ENCODE measurements at places on chromosomes 5 and 9.

GRCh38 chr9:133553123-133553522, 18.6 kb downstream of the ADAMTSL2 start:
- no peak for DNase-seq

DNA sequence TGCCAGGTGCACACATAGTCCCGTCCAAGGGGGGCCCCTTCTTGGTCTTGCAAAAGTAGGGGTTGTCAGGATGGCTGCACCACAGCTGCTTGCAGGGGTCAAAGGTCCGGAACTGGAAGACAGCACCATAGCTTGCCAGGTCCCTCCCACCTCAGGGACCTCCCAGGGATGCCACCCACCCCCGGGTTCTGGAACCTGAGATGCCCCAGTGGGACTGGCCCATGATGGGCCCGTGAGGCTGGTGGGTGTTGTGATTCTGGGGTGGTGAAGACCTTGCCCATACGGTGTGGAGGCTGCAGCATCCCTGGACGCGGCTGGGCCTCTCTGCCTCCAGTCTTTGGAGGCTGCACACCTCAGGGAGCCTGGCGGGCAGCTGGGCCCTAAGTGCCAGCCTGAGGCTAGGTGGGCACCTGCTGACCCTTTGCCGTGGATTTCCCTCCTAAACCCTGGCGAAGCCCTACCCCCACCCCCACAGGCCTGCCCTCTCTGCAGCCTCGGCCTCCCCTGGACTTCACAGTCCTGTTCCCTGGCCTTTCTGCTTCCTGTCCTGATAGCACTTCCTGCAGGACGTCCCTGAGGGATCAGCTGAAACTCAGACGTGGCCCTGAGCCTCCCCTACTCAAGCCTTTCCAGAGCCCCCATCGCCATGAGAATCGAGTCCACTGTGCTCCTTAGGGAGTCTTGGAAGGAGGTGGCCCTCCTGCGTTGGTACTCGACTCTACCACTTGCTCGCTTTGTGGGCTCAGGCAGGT, 92.1 kb downstream of the ZNF354C start:
- DNase-seq = no peak

DNA sequence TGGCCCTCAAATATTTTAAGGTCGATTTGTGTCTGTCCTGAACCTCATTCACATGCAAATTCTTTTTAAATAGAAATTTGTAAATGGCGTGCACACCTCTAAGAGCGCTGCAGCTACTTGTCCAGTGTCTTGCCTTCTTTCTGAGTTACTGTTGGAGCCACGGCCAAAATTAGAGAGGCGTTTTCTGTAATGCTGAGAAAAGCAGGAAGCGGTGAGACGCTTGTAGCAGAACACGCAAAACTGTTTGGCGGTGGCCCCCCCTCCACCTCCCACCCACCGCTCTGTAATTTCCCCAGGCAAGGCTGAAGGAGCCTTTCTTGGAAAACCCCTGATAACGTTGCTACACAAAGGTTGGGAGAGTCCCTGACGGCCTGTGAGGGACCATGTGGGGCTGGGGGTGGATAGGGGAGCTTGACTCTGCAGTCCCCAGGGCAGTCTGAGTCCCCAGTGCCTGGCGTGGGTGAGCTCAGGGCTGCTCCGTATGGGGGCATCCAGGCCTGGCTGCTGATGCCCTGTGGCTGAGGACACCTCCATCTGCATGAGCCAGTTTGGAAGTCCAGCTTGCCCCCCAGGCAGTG, 96.5 kb downstream of the GADD45G start:
- DNase-seq = no peak

DNA sequence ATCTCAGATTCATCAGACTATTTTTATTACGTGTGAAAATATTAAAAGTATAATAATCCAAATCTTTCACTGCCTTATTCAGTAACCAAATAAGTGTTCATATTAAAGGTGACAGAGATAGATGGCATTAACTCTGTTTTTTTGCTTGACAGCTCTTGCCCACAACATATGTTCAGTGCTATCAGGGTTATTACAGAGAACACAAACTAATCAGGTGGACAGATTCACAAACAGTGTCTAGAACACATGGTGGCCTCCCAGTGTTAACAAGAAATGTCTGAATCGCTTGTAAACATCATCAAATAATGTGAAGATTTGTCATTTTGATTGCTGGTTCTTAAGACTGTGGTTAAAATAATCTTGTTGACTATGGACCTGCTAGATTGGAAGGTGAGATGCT, 609.1 kb upstream of the GRAMD2B start:
- DNase-seq = no peak

- no peak for DNase-seq
Measured at GRCh38 chr9:91408475-91408874, 15.2 kb downstream of the NFIL3 start.

All from left lobe of liver (tissue), 2 donors.